NCI-H2029 (cell line): ENCODE measurements at places on chromosomes 7 and 10.

- DNase-seq = no peak
Measured at GRCh38 chr7:102875700-102876295, 37.0 kb upstream of the LRRC17 start.

GRCh38 chr7:32869716-32870115, 21.8 kb downstream of the KBTBD2 start:
- DNase-seq = no peak

GRCh38 chr10:43688348-43688892, 39.7 kb upstream of the ZNF32 start:
- DNase-seq = no peak

DNA sequence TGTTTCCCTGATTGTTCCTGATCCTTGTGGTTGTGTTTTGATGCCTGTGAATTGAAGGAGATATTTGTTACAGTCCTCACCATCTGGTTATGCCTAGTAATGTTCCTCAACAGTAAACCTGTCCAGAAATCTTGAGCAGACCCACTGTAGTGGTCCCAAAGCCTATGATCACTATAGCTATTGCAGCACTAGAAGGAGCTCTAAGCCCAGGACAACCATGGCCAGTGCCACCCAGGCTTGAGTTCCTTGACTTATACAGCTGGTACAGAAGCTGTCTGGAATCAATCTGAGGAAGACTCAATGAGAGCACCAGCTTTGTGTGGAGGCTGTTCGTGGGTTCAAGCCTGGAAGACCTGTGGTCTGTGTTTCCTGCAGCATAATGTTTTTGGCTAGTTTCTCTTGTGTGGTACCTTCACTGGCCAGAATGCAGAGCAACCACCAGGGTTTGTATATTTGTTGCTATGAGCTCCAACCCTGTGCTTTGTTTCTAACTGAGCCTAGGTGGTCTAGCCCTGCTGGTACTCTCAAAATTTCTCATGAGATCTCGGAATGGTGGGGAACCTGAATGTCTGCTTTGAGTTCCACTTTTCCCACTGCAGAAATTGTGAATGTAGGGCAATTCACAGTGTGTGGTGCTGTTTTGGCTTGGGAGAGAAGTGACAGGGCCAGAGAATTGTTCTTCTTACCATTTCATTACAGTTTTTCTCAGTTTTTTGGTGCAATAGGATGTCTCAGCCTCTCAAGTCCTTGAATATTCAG, 355.2 kb downstream of the SUGCT start:
- DNase-seq = no peak

DNA sequence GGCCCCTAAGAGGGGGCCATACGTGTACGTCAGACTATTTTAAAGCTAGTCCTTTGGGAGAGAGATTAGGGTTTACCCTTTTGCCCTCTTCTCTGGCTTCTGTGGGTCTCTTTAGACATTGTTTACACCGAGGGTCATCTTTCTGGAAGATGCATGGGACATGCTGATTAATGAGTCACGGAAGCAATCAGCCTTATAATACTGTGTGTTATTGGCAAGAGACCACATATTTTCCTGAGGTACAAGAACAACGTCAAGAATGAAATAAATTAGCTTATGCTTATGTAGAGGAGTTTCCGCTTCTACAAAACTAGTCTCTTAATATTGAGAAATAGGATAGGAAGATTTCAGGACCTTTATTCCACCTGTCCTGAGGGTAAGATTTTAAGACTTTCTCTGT, 327.7 kb downstream of the BBS9 start:
- DNase-seq = no peak

DNA sequence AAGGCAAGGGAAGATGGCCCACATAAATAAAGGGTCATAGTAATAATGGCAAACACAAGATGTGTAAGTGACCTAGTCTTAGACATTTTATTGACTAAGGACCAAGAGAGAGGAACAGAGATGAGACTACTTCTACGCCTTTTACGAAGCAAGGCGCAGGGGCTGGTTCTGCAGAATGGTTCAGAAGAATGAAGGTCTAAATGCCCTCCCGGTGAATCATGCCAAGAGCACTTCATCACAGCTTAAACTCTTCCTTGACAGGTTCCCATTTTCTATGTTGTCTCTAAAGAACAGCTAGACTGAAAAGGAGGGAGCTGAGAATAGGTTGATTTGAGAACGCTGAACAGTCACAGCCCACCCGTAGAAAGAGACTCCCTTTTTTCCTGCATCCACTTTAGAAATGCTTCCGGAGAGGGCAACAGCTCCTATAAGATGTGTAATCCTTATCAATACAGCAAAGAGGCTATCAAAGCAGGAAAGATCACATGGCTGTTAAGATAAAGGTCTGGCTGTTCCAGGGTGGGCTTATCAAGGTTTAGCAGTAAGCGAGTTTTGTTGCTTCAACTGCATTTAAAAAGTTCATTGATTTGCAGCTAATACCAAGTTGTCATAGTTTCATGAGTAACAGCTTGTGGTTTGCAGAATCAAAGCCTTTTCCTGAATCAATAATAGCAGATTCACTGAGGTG, 93.4 kb upstream of the AUTS2 start:
- DNase-seq = no peak

DNA sequence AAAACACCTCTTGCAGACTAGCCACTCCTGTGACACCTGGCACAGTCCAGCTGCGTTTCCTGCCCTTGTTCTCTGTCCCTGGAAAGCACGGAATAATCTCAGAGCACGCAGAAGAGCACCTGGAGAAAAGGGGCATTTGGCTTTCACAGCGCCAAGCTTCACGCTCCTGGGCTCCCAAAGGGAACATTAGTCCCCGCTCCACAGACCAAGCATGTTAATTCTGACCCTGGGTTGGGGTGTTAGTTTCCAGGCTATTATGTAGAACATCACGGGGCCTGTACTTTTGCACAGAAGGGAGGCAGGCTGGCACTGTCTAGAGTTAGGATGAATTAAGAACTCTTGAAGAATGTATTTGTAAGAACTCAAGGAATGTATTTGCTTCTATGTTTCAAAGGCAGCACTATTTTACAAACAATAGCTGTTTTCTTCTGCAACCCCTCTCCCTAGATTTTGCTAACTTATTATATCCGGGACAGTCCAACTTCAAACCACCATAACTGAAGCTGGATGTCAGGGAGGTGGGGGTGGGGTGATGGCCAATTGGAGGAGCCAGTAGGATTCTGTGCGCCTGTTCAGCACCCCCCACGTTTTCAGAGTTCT, 62.2 kb upstream of the TRIM8 start:
- DNase-seq = no peak

- no peak for DNase-seq
Measured at GRCh38 chr10:32985775-32986350, 27.8 kb upstream of the ITGB1 start.

GRCh38 chr7:24898691-24899090, 81.3 kb downstream of the OSBPL3 start:
- no peak for DNase-seq

- no peak for DNase-seq
Measured at GRCh38 chr10:117578999-117579590, 36.5 kb downstream of the EMX2 start.

DNA sequence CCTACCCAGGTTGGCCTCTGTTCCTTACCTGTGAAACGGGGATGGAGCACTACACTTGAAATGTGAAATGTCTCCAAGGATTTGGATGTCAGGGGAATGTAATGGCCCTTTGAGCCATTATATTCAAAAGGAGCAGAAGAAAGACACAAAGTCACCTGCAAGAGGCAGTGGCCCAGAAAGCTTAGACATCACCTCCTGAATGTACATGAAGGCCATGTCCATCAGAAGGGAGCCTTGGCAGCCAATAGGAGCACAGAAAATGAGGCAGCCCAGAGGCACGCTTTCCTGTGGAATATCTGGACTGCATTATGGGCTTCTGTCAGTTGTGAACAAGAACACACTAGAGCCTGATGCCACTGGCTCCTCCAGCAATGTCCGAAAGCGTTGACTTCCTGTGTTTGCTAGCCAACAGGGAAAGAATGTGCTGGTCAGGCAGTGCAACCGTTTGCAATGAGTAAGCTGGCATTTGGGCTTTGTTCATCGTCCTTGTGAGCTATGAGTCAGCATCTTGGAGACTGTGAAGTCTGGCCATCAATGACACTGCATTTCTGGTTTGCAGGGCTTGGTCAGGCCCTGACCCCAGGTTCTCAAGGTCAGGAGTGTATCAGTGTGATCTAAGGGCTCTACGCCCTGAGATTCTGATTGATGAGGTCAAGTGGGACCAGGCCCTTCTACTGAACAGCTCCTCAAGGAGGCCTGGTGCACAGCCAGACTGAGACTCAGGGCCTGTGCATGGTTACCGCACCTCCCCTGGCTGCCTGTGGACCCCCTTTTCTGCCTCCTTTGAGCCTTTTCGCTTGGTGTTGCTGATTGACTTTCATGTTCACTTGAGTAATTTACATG, 222.4 kb downstream of the RPS24 start:
- no peak for DNase-seq

DNA sequence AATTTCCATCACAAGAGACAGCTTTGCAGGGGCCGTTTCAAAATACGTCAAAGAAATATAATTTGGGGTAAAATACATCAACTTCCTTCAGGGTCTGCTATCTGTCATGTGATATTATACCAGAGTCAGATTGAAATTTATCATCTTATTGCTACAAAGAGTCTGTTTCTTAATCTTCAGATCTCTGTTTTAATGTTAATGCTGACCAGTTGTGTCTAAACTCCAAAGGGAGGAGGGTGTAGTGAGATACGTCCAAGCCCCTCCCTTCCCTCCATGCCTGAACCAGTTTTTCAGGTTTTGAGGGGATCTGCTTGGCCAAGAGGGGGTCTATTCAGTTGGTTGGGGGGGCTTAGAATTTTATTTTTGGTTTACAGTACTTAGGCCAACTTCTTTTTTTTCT, 891.6 kb downstream of the GRM8 start:
- DNase-seq = no peak

DNA sequence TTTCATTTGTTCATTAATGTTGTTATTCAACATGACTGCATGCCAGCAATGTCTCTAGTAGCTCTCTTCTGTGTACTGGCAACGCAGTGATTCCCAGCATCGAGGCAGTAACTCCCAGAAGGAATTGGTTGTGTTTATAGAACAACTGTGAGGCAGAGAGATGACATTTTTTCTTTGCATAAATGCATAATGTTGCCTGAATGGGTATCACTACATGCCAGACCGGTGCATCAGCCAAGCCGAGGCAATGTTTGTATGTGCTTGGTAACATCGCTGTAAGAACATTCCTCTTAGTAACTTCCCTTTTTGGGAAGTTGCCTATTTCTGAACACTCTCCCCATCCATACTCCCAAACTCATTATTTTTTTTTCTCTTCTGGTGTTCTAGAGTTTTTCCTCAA, 182.9 kb downstream of the HTR7 start:
- DNase-seq = no peak

DNA sequence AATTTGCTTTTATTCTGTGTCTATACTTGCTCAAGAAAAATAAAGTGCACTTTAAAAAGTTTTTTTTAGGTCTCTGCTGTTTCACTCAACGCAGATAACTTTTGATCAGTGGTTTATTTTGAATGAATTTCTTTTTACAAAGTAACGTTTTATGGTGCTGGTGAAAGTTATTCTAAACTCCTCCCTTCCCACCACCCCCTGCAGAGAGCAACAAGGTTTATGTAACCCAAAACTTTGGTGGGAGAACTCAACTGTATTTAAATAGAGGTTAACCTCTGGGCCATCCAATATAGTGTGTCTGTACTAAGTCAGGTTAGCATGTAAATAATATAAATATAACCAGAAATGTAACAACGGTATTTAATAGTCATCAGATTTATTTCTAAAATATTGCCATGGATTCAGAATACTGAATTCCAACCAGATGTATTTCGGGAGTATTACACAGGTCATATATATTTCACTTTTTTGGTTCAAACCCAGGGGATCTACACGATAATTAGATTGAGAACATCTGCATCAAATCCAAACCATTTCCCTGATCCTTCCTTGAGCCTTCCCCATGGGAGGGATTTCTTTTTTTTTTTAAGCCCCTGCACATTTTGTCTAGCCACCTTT, 3.9 kb upstream of the CUX1 start:
- DNase-seq = no peak

GRCh38 chr10:24966962-24967481, 14.6 kb upstream of the PRTFDC1 start:
- no peak for DNase-seq

- DNase-seq = no peak
Measured at GRCh38 chr10:127882801-127883459, 9.8 kb downstream of the CLRN3 start.

DNA sequence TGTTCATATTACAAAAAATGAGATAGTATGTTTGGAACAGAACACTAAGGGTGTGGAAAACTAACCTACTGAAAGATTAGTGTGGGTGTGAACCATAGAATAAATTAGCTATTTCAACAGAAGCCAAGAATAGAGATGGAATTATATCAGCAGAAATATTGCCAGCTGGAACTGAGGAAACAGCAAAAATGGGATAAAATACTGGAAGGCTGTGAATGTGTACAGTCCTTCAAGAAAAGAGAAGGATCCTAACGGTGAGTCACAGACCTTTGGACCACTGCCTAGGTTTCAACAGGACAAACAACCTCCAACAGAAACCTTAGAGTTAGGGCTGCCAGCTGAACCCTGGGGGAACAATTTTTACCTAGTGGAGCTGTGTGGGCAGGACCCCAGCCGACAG, 395.0 kb downstream of the ZWINT start:
- no peak for DNase-seq

DNA sequence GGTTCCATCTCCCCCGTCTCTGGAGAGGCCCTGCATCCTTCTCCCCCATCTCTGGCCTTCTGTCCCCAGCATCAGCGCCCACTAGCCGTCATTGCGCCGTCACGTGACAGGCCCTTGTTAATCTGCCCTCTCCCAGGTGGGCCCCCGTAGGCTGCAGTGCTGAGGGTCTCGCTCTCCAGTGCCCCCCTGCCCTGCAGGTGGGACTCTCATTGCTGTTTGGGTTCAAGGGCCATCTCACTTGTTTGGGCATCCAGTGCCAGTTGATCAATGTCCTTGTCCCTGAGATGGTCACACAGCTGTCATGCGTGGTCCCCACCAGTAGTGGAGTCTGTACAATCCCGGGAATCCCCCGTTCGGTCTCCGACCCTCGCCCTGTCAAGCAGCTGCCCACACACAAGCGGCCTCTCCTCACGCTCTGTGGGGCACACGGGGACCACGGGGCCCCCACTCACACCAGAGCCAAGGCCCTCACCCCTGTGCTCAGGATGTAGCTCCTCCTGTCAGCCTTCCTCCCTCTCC, 114.0 kb downstream of the INPP5A start:
- no peak for DNase-seq

DNA sequence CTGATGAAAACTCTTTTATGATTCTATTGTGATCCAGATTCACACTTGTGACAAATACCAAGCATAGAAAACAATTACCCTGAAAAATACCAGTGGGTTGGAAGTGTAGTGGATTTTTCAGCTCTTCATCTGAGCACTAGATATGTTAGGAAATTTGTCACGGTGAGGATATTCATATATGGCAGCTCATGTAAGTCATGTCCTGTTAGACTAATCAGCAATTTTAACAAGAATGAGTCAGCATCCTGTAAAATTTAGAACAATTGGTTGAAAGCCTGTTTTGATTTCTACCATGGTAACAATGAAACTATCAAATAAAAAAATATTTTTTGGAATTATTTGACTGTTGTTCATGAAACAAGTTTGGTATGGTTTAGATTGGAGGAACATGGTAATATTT, 334.3 kb downstream of the CACNA2D1 start:
- no peak for DNase-seq
